ENCODE measurements at places on chromosomes 16 and 17.

DNA sequence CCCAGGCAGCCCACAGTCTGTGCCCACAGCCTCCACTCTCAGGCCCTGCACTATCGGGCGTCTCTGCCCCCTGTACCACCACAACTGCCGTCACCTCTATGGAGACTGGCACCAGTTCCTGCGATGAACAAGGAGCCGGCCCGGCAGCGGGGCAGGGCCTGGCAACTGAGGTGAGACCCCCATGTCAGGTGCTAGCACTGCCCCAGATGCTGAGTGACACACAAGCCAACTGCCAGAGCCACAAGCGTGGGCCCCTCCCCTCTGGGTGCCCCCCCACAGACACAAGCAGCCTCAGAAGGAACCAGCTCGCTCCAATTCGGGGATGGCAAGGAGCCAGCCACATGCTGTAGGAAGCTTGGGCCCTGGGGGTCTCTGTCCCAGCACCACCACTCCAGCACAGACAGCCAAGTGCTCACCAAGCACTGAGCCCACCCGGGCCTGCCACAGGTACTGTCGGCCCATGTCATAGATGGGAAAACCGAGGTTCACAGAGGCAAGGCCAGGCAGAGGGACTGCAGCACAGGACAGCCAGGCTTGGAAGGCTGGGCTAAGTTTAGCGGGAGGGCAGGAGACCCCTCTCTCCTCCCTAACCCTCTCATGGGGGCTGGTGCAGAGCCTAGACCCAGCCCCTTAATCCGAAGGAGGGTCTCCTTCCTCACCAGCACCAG, 1.5 kb upstream of the PVALEF start:
- no peak for DNase-seq
- peaks cover 5% of the 10 kb centered on the region for H3K4me1 ChIP-seq
- H3K4me3 ChIP-seq: no peak overlapping the region
- H3K27ac ChIP-seq: no peak overlapping the region

- H3K27ac ChIP-seq: no peak overlapping the region
- H3K4me3 ChIP-seq: no peak overlapping the region
- no peaks in the 10 kb centered on the region for H3K36me3 ChIP-seq
- H3K4me1 ChIP-seq: no peaks in the 10 kb centered on the region
Observed at GRCh38 chr17:33124871-33125551, 133.4 kb downstream of the SPACA3 start.

DNA sequence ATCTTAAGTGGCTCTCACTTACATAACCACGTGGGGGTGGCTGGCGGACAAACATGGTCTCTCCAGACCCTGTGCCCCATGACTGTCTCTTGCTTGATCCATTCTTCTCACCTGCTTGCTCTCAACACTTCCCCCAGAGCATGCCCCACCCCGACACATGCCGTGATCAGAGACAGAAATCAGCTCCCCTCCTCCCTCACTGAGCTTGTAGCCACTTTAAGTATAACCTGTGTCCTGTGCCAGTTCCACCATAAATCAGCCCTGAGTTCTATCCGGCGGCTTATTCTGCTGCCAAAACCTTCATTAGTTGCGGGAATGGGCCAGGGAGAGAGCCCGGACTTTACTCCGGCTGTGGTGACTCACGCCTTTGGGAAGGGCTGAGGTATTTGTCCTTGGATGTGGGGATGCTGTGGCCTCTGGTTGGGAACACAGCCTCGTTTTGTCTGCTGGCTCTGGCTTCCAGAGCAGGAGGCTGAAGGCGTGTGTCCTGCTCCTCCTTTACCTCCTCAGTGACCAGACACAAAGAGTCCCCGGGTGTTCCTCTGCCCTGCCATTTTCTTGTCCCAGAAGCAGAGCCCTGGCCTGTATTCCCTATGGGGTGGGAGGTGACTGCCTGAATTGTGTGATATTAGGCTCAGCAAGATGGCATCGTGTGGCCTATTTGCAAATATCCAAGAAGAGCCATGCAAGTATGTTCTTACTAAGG, 21.1 kb downstream of the ANKRD40 start:
- peaks cover 10% of the 10 kb centered on the region for H3K27me3 ChIP-seq
- no peak overlapping the region for H3K4me3 ChIP-seq
- no peaks in the 10 kb centered on the region for H3K4me1 ChIP-seq
- no peak overlapping the region for H3K27ac ChIP-seq
- no peaks in the 10 kb centered on the region for H3K36me3 ChIP-seq

DNA sequence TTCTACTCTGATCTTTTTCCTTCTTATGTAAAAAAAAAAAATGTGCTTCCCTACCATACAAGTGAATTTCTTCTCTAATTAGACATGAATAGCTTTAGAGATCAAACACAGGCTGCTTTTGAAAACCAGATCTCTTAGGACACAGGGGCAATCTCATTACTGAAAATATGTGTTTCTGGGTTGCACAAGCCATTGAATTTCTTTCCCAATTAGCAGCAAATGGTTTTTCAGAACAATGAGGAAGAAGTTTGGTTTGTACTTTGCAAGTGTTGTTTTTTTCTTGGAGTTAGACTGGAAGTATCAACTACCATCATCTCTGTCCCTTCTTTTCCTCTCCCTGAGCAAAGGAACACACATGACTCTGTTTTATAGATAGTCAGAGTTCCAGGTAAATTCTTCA, 5.6 kb upstream of the ANKS4B start:
- no peaks in the 10 kb centered on the region for H3K36me3 ChIP-seq
- no peak for DNase-seq
- H3K27ac ChIP-seq: no peak overlapping the region
- H3K27me3 ChIP-seq: peaks cover 43% of the 10 kb centered on the region
- H3K4me1 ChIP-seq: peaks cover 3% of the 10 kb centered on the region

- no peaks in the 10 kb centered on the region for H3K36me3 ChIP-seq
- peaks cover 22% of the 10 kb centered on the region for H3K27me3 ChIP-seq
- H3K27ac ChIP-seq: no peak overlapping the region
- H3K4me1 ChIP-seq: peaks cover 11% of the 10 kb centered on the region
- H3K4me3 ChIP-seq: peak overlapping the region; percentile 37
Observed at GRCh38 chr17:21549107-21549687, 143.1 kb upstream of the KCNJ18 start.

GRCh38 chr17:46771561-46772474, 46.7 kb downstream of the WNT3 start:
- peak overlapping the region; percentile 82 for H3K4me3 ChIP-seq
- H3K27me3 ChIP-seq: no peaks in the 10 kb centered on the region
- DNase-seq: peak; percentile 39
- H3K4me1 ChIP-seq: peaks cover 33% of the 10 kb centered on the region

DNA sequence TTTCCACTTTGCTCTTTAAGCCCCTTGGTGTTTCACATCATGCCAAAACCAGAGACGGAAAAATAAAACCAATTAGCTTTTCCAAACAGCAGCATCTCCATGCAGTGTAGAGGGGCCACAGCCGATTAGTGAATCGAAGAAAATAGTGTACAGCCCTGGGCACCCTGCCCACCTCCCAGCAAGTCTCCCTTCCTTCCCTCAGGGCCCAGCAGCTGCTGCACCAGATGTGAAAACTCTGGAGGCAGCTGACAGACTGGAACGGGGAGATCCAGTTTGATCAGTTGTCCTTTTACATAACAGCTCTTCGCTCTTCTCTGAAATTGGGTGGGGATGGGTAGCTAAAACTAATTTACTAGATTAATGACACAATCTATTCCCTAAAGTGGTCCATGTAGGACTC, 19.3 kb downstream of the TMEM11 start:
- peaks cover 6% of the 10 kb centered on the region for H3K4me1 ChIP-seq
- no peaks in the 10 kb centered on the region for H3K27me3 ChIP-seq
- H3K27ac ChIP-seq: no peak overlapping the region
- peaks cover 57% of the 10 kb centered on the region for H3K36me3 ChIP-seq
- no peak for DNase-seq

- no peaks in the 10 kb centered on the region for H3K27me3 ChIP-seq
- peak overlapping the region; percentile 89 for H3K27ac ChIP-seq
- peaks cover 83% of the 10 kb centered on the region for H3K4me1 ChIP-seq
- no peaks in the 10 kb centered on the region for H3K36me3 ChIP-seq
- peak overlapping the region; percentile 66 for H3K4me3 ChIP-seq
Observed at GRCh38 chr17:78343543-78344201, 16.2 kb downstream of the SOCS3 start.
